ENCODE measurements at places on chromosomes 2 and 18.

- no peak for DNase-seq
Observed at GRCh38 chr2:45457211-45457945, 153.7 kb downstream of the SRBD1 start.

DNA sequence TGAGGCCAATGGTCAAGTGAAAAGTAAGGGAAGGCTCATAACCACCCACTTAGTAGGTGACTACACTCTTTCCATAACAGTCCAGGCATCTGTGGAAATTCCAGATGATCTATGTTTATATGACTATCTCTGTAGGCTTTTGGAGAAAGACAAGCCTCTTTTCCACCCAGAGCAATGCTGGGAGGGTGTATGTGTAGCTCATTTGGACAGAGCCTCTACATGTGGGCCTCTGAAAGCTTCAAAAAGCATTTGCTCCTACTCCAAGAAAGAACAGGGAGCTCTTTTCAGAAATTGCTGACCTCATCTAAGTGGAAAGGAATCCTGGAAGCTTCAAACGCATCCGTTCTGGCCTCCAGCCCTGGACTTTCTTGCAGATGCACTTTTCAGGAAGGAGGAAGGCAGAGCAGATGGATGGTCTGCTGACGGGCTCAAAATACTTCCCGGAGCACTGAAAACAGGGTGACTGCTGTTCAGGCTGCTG lies 308.7 kb downstream of the LRATD1 start:
- DNase-seq = no peak

- no peak for DNase-seq
Observed at GRCh38 chr18:31721601-31722000, 37.2 kb upstream of the B4GALT6 start.

- DNase-seq = no peak
Observed at GRCh38 chr2:235544689-235544969, 50.8 kb downstream of the AGAP1 start.

DNA sequence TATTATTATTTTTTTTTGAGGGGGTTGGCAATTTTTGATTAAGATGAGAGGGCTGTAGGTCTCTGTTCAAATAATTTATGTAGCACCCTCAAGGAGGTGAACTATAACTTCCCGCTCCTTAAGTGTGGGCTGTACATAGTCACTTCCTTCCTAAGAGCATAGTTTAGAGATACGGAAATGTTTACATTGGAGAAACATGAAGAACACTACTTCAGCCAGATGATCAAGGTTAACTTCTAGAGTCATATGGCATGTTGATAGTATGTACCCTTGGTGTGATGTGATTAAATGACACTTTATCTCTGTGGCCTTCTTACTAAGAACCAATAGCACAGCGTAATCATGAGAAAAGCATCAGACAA lies 93.7 kb downstream of the MIB1 start:
- no peak for DNase-seq

DNA sequence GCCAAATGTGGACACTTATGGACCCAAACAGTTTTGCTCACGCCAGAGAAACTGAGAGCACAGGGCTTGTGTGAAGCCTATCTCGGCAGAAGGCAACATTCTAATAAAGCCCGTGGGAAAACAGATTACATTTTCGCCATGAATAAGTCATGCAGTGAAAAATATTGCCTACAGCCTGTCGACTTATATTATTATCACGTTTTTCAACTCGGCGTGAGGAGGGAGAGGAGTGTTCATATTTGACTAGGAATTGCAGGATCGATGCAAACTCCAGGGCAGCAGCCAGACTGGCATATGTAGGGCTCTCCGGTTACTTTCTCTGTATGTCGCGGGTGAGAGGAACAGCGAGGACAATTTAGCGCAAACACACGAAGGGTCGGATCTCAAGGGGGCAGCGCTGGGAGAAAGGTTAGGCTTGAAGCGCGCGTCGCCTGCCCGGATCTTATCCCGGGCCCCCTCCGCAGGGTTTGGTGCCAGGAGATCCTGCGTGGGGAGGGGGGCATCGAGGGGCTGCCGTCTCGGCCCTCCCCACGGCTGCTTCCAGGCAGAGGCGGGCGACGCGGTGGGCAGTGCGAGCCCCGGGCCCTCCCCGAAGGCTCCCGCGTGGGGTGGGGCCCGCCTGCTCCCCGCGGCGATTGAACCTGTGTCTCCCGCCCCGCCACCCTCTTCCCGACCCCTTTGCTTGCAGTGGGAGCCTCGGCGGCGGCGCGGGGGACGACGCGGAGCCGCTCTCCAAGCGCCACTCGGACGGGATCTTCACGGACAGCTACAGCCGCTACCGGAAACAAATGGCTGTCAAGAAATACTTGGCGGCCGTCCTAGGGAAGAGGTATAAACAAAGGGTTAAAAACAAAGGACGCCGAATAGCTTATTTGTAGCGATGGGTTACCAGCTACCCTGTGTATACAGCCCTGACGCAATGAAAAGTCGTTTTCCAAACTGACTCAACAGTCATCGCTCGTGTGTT lies 4.4 kb downstream of the ADCYAP1 start:
- DNase-seq = no peak

GRCh38 chr2:118403658-118404451 lies 315.6 kb downstream of the INSIG2 start:
- no peak for DNase-seq

DNA sequence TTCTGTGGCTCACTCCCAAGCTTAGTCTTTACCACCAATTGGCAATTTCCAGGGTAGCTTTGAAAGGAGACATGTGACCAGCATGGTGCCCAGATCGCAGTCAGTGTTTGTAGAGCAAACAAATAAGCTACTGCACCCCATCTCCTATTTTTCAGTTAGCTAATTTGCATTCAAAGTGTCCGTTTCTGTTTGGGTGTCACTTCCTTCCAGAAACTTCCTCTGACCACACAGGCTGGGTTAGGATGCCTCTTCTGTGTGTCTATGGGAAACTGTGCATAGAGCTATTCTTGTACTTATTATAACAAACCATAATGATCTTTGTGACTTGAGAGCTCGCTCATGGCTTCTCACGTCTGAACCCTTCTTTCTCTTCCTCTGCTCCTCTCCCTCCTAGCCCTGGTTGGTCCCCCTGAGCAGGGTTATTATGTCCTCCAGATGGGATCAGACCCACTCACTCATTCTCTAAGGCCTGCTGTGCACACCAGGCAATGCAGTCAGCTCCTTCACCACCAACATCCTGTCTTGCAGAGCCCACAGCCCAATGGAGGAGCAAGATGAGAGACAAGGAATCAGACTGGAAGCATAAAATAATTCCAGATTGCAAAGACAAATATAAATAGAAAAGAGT lies 101.2 kb upstream of the ALK start:
- no peak for DNase-seq

DNA sequence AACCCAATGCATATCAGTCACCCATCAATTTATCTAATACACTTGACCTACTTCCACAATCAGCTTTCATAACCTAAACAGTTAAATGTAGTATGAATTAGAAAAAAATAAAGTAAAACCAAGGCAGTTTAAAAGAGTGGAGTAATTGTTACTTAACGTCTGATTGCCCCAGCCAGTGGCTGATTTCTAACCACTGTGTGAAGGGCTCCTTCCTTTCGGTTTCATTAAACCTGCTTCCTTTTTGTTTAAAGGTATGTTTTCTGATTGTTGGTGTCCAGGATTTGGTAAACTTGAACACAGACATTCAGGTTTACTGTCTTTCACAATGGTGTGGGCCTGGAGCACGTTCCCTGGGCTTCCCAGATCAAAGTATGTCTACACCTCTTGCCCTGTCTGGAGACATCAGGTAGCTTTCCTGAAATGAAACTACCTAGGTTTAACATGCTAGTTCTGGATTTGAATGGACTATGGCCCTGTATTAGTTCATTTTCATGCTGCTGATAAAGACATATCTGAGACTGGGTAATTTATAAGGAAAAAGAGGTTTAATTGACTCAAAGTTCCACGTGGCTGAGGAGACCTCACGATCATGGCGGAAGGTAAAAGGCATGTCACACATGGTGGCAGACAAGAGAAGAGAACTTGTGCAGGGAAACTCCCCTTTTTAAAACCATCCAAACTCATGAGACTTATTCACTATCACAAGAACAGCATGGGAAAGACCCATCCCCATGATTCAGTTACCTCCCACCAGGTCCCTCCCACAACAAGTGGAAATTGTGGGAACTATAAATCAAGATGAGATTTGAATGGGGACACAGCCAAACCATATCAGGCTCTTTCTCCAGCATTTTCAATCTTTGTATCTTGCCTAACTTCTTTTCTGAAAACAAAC lies 605.2 kb upstream of the ID2 start:
- DNase-seq = peak; percentile 17

DNA sequence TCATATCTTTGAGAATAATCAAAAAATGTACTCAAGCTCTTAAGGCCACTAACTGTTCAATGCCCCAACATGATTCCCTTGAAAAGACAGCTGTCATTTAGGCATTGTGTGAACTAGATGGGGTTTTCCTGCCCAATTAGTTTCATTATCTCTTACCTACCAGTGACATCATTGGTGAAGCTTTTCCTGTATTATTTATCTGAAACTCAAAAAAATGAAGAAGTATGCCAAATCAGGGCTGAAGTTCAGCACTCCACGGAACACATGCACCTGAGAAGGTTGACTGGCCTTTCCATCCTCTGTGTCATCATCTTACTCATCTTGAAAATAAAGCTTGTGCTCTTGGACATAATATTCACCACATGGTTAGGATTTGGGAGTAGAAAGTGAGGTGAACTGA lies 126.4 kb downstream of the TXNL1 start:
- DNase-seq = no peak

DNA sequence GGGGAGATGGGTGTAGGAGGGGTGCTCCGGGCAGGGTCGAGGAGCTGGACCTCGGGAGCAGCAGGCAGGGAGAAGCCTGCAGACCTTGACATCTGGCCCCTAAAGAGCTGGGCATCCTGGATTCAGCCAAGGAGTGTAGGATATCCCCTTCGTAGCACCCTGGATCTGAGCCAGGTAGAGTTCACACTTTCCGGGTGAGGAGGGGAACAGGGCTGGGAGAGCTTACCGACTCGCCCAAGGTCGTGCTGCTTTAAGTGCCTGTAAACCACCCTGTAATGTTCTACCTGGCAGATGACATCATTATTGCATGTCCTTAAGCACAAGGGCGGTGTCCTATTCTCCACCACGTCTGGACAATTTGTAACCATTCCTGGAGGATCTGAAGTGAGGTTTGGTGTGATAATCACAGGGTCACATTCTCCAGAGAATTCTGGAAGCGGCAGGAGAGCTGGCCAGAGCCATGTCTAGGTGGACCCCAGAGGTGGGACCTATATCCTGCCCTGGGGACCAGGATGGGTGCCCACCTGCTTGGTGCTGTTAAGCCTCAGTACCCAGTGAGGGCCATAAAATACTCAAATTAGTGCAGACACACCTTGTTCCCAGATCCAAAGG lies 14.6 kb downstream of the ITM2C start:
- DNase-seq = no peak

- DNase-seq = no peak
Observed at GRCh38 chr2:101892377-101892776, 99.4 kb upstream of the IL1R2 start.

DNA sequence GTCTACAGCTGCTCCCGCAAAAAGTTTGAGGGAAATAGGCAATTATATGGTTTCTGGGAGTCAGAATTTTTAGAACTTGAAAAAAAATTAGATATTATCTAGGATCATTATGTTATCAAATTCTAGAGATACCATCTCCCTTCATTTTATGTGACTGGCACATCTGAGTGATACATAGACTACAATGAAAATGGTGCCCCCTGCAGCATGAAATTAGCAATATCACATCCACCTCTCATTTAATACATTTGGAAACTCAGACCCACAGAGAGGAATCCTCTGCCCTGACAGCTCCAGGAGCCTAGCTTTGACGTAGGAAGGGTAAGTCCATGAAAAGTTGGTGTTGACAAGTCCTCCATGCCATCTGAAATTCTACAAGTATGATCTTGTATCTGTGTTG lies 381.6 kb downstream of the SUCLG1 start:
- DNase-seq = no peak

GRCh38 chr2:168456521-168457189 lies 583 bp downstream of the CERS6 start:
- no peak for DNase-seq

GRCh38 chr2:168034616-168035015 lies 212.8 kb downstream of the STK39 start:
- DNase-seq = no peak

- DNase-seq = no peak
Observed at GRCh38 chr2:107258531-107259407, 372.8 kb upstream of the ST6GAL2 start.

GRCh38 chr2:67524213-67524612 lies 127.1 kb downstream of the ETAA1 start:
- no peak for DNase-seq

DNA sequence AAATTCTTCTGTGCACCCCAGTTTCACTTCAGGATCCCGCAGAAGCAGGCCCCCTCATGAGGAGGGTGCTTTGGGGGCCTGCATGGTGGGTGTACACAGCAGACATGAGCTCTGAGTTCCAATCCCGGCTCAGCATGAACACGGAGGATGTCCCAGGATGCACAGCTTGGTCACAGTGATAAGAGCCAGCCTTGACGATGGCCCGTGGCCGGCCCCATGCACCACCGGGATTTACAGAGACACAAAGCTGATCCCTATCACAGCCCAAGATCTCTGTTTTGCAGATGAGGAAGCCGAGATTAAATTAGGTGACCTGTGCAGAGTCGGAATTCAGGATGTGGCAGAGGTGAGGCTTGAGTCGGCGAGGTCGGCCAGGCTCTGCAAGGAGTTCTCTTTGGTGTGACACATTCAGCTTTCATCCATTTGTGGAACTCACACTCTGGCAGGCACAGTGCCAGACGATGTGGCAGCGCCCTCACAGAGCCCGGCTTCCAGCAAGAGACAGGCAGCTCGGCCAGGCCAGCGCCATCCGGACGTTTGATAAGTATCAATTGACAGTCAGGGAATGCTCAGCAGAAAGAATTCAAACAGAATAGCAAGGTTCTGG lies 456.3 kb upstream of the MYT1L start:
- DNase-seq = no peak

GRCh38 chr2:135851858-135852257 lies 14.9 kb upstream of the LCT start:
- DNase-seq = no peak

- DNase-seq = no peak
Observed at GRCh38 chr18:11050966-11051365, 98.4 kb downstream of the PIEZO2 start.

DNA sequence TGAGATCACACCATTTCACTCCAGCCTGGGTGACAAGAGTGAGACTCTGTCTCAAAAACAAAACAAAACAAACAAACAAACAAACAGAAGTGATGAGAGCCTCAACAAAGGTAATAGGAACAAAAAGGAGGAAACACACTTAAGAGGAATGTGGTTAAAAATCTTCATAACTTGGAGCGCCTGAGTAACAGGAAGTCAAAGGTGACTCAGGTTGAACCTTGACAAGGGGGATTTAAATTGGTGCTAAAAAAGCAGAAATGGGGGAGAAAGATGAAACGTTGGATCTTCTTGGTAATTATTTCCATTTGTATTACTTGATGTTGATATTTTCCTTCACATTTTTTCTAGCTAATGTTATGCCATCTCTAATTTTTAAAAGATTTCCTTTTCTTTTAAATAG lies 318.5 kb upstream of the TCF4 start:
- DNase-seq = no peak
